Esophagus squamous epithelium (tissue), 5 donors: ENCODE measurements at places on chromosomes 7 and 10.

DNA sequence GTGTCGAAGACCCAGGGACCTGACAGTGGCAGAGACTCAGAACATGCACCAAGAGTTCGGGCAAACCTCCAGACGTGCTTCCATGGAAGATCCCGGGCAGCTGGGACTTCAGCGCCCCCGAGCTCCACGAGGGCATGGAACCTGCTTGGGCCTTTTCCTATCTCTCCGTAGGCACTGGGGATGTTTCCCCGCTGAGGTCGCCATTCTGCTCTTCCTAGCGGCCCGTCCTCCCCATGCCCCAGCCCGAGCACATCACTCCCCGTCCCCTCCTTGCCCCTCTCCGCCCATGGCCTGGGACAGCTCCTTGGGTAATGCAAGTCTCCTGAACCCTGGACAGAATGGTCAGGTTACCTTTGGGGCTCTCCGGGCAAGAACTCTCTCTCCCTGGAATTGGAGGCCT lies 32.3 kb upstream of the SHH start:
- DNase-seq: no peak

GRCh38 chr7:34838329-34838728 lies 180.3 kb downstream of the NPSR1 start:
- DNase-seq: no peak

GRCh38 chr10:17712717-17713471 lies 39.1 kb upstream of the TMEM236 start:
- no peak for DNase-seq

- DNase-seq: no peak
These were observed 149.6 kb downstream of the C10orf105 start for GRCh38 chr10:71569775-71570588.

- no peak for DNase-seq
These were observed 105.2 kb downstream of the CH25H start for GRCh38 chr10:89101943-89102342.
